Stimulated activated CD4-positive, alpha-beta T cell treated with anti-CD3 and anti-CD28 coated beads, Interleukin-1b, Interleukin-23, amount 100 ng/mL, for 4 hours (primary cell): ENCODE measurements at places on chromosomes 13 and 19.

DNA sequence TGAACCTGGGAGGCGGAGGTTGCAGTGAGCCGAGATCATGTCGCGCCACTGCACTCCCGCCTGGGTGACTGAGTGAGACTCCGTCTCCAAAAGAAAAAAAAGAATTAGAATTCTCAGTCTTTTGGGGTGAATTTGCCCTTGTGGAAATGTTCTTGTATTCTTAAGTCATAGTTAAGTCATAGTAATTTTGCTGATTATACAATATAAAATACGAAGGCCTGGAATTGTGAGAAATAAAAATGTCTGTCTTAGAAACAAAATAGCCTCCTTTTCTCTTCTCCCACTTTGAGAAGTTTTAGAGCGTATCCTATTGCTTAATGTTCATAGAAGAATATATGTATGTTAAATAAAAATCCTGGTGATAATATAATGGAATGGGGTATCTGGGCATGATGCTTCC, 18.1 kb downstream of the SUGT1 start:
- DNase-seq, result no peak

DNA sequence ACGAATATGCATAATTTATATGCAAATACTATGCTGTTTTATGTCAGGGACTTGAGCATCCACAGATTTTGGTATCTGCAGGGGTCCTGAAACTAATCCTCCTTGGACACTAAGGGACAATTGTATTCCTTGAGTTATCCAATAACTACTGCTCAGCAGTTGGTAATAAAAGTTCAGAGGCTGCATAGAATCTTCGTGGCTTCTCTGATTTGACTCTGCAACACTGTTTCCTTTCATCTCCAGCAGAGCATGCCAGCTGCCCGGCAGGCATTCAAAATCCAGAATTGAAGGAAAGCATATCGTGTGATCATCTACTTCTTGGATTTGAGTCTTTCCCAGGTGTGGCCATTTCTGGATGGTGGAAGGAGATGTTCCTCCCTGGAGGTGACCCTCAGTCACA, 64.5 kb upstream of the MRI1 start:
- no peak for DNase-seq

GRCh38 chr13:77714119-77714755, 16.8 kb downstream of the SLAIN1 start:
- no peak for DNase-seq

DNA sequence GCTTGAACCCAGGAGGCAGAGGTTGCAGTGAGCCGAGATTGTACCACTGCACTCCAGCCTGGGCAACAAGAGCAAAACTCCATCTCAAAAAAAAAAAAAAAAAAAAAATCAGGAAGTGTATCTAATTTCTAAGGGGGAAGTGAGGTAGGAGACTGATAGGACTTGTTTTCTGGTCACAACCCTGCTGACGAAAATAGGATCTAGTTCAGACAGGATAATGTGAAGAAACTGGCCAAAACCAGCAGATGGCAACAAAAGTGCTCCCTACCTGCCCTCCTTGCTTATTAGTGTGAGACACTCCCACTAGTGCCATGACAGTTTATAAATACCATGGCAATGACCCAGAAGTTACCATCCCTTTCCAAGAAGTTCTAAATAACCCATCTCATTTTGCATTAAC, 36.0 kb upstream of the KPNA3 start:
- no peak for DNase-seq

- DNase-seq, result no peak
Observed at GRCh38 chr19:18789883-18790565, 1.1 kb downstream of the COMP start.

GRCh38 chr13:100573121-100573520, 15.5 kb downstream of the GGACT start:
- peak; percentile 66 for DNase-seq

- no peak for DNase-seq
Observed at GRCh38 chr13:111610081-111610480, 289.6 kb downstream of the TEX29 start.

DNA sequence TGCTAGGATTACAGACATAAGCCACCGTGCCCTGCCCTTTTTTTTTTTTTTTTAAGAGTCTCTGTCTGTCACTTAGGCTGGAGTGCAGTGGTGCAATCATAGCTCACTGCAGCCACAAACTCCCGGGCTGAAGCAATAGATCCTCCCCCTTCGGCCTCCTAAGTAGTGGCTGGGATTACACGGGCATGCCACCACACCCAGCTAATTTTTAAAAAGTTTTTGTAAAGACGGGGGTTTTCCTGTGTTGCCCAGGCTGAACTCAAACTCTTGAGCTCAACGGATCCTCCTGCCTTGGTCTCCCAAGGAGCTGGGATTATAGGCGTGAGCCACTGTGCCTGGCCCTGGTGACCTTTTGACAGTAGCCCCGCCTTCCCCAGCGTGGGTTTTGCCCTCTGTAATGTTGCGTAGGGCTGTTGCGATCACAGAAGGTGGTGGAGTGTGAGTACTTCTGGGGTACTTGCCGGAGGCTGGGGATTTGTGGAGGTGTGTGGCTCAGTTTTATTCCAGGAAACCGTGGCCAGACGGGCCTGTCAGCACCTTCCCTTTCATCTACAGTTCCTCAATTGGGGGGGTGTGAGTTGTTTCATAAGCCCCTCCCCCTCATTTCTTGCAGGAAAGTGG, 11.6 kb upstream of the RETN start:
- no peak for DNase-seq

DNA sequence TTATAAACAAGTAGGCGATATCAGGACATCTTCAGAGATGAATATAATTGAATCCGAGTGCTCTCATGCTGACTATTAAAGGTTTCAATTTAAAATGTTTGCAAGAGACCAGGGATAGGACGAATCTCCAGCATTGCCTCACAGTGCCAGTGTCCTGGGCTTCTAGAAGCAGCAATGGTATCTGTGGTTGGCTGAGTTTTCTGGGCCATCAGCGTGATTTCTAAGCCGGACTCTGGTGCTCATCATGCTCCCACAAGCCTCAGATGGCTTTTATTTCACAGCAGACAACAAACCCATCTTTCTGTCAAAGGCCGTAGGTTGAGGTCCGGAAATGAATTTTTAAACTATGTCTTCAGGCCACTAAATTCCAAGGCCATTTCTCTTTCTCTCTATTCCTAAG, 187.7 kb downstream of the FOXO1 start:
- no peak for DNase-seq

DNA sequence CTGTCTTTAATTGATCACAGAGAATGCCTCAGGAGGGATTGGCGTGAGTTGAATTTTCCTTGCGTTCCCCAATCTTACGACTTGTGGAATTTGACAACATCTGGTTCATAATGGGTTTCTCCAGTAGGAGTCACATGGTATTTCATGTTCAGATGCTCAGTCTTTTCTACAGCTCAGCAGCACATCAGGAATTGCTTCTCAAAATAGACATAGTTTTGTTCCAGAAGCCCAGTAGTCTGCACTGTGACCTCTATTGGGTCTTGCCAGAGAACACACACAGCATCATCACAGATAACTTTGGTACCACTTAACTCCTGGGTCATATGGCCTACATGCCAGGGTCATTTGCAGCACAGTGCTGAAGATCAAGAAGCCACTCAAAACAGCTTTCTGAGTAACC, 282.5 kb upstream of the HTR2A start:
- no peak for DNase-seq

- no peak for DNase-seq
Observed at GRCh38 chr13:24742294-24742693, 21.7 kb upstream of the RNF17 start.

- DNase-seq, result no peak
Observed at GRCh38 chr13:46480131-46480530, 72.8 kb upstream of the LRCH1 start.

- no peak for DNase-seq
Observed at GRCh38 chr13:89695343-89696257, 1651.9 kb upstream of the MIR17HG start.

- DNase-seq, result peak; percentile 44
Observed at GRCh38 chr13:51584731-51585672, 740 bp downstream of the WDFY2 start.

DNA sequence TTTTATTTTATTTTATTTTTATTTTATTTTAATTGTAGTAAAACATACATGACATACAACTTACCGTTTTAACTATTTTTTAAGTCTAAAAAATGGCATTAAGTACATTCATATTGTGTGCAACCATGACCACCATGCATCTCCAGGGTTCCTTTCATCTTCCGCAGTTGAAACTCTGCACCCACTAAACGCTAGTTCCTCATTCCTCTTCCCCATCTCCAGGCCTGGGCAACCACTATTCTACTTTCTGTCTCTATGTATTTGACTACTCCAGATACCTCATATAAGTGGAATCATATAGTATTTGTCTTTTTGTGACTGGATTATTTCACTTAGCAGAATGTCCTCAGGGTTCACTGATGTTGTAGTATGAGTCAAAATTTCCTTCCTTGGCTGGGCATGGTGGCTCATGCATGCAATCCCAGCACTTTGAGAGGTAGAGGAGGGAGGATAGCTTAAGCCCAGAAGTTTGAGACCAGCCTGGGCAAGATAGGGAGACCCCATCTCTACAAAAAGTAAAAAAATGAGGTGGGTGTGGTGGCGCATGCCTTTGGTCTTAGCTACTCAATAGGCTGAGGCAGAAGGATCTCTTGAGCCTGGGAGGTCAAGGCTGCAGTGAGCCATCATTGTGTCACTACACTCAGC, 55.7 kb upstream of the ZNF507 start:
- no peak for DNase-seq
